SK-N-SH (cell line): ENCODE measurements at places on chromosomes 11 and 22.

DNA sequence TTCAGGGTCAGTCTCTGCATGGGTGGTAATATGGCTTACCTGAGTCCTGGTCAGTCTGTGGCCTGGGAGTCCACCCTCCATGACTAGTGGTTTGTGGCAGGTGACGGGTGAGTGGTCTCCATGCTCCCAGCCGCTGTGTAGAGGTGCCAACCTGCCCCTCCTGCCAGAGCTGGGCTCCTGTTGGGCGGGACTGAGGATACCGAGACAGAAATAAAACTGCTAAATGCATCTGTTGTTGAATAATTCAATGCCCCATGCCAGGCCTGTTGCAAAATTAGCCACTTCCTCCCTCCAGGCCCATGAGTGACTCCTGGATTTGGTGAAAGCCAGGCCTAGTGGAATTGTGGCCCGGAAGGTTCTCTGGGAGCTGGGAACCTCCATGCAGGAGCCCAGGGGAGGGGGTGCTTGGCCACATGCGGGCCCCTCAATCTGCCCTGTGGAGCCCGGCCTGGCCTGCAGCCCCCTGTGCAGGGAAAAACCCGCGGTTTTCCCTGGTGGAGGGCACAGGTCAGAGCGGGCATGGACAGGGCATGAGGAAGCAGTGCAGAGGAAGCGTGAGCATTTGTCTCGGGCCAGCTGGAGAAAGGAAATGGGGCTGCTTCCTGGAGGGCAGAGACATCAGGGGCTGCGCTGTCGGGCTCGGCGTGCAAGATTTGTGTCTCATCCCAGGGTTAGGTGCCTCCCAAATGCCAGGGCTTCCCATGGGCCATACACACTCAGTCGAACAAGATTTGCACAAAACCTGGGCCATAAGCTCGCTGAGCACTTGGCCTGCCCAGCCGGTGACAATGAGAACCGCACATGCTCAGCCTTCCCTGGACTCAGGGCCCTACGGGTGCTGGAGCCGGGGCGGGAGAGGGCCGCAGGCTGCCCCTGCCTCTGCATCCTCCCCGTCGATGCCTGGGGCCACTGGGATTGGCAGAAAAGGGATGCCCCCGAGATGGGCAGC lies 66.9 kb downstream of the KCNQ1 start:
- DNase-seq = peak; percentile 34
- H3K27me3 ChIP-seq = no peaks in the 10 kb centered on the region
- no peaks in the 10 kb centered on the region for H3K4me1 ChIP-seq
- no peak overlapping the region for H3K27ac ChIP-seq
- H3K4me3 ChIP-seq = no peak overlapping the region
- H3K36me3 ChIP-seq = no peaks in the 10 kb centered on the region

- no peak for DNase-seq
- no peak overlapping the region for H3K4me3 ChIP-seq
- no peaks in the 10 kb centered on the region for H3K36me3 ChIP-seq
- no peaks in the 10 kb centered on the region; the same call in 1 of the 2 replicates for H3K4me1 ChIP-seq
- no peaks in the 10 kb centered on the region for H3K27me3 ChIP-seq
Observed at GRCh38 chr11:99068832-99069231, 48.1 kb downstream of the CNTN5 start.

- H3K27ac ChIP-seq = no peak overlapping the region
- H3K36me3 ChIP-seq = no peaks in the 10 kb centered on the region
- H3K27me3 ChIP-seq = no peaks in the 10 kb centered on the region
Observed at GRCh38 chr11:92802644-92803043, 166.8 kb upstream of the MTNR1B start.

GRCh38 chr11:92894197-92894596 lies 75.3 kb upstream of the MTNR1B start:
- H3K4me1 ChIP-seq = no peaks in the 10 kb centered on the region; the same call in 1 of the 2 replicates
- H3K27ac ChIP-seq = peak overlapping the region; percentile 69; the same call in 1 of the 2 replicates
- H3K36me3 ChIP-seq = no peaks in the 10 kb centered on the region
- no peak for DNase-seq
- H3K27me3 ChIP-seq = no peaks in the 10 kb centered on the region
- H3K4me3 ChIP-seq = no peak overlapping the region

DNA sequence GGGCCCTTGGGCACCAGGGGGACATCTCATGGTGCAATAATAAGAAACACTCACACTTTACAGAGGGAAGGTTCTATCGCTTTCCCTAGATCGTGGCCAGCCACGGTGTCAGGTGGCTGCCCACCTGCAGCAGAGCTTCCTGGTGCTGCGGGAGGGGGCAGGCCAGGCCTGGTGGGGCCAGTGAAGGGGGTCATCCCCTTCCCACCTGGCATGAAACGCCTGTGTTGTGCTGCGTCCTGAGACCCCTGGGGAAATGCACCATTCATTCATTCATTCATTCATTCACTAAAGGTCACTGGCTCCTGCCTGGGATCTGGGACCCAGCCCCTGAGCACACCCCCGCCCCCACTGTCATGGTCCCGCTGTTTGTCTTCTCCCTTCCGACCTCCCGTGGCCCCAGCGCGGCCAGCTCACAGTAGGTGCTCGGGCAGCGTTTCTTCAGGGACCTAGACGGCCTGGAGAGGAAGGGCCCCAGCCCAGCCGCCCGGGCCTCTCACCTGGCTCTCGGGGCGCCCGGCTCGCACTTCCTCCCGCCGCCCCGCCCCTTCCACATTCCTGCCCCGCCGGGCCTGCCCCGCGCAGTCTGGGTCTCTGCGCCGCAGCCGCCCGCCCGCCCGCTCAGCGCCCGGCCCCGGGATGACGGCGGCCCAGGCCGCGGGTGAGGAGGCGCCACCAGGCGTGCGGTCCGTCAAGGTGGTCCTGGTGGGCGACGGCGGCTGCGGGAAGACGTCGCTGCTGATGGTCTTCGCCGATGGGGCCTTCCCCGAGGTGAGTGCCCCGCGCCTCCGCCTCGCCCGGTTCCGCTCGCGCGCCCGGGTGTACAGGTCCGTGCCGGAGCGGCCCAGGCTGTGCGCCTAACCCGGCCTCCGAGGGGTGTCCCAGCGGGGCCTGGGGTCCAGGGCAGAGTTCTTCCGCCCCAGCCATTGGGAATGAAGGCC lies at the start of gene RHOD:
TSS of gene RHOD (plus strand) at position 581 of the 938 bp plus-strand sequence. CDS start at position 637, 56 bp downstream.
- H3K36me3 ChIP-seq = no peaks in the 10 kb centered on the region
- no peaks in the 10 kb centered on the region for H3K27me3 ChIP-seq
- H3K4me3 ChIP-seq = no peak within 1 kb of the TSS
- H3K27ac ChIP-seq = no peak within 1 kb of the TSS
- peaks cover 12% of the 10 kb centered on the region; the same call in 1 of the 2 replicates for H3K4me1 ChIP-seq

GRCh38 chr11:35794850-35795249 lies 132.3 kb downstream of the TRIM44 start:
- no peak overlapping the region for H3K27ac ChIP-seq
- no peaks in the 10 kb centered on the region for H3K27me3 ChIP-seq
- no peak overlapping the region for H3K4me3 ChIP-seq
- no peak for DNase-seq
- no peaks in the 10 kb centered on the region for H3K36me3 ChIP-seq

- no peak for DNase-seq
- H3K36me3 ChIP-seq = no peaks in the 10 kb centered on the region
- H3K27ac ChIP-seq = no peak overlapping the region
- H3K4me1 ChIP-seq = peaks cover 17% of the 10 kb centered on the region; the same call in 1 of the 2 replicates
Observed at GRCh38 chr11:116729501-116730240, 43.1 kb downstream of the BUD13 start.

DNA sequence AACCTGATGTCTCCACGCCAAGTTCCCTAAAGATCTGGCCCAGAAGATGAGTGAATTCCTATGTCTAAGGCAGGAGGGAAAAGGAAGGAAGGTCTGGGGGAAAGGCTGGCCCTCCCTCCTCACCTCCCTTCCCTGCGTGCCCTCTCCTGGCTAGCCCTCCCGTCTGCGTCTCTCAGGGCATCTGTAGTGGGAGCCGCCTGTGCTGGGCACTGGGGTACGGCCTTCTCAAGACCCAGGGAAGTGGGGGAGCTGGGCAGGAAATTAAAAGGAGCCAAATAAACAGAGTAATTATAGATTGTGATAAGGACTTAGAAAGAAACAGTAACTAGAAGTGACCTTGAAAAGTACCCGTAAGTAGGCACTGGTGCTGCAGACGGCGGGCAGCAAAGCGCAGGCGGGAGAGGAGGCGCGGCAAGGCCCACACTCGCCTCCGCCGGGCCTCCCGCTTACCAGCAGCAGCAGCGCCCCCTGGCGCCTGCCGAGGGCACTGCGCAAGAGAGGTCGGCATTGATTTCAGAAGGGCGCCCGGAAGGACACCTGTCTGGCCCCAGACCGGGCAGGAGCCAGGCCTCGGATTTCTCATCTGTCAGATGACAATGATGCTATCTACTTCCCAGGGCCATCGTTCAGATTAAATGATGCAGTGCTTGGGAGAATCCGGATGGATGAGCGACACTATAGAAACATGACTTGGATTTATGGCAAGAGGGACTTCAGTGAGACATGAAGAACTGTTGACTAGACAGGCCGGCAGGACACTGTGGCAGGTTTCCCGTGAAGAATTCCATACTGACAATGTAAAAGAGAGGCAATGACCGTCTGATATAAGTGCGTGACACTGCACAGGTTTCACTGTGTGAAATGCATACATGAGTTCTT lies 7.3 kb downstream of the KCNJ1 start:
- peak overlapping the region; percentile 21; the same call in 1 of the 2 replicates for H3K4me3 ChIP-seq
- H3K4me1 ChIP-seq = peaks cover 15% of the 10 kb centered on the region
- no peaks in the 10 kb centered on the region for H3K27me3 ChIP-seq

GRCh38 chr22:40441761-40442390 lies 71.5 kb downstream of the SGSM3 start:
- DNase-seq = no peak
- no peak overlapping the region for H3K27ac ChIP-seq
- H3K4me1 ChIP-seq = no peaks in the 10 kb centered on the region
- H3K4me3 ChIP-seq = no peak overlapping the region
- H3K36me3 ChIP-seq = peaks cover 7% of the 10 kb centered on the region
- no peaks in the 10 kb centered on the region for H3K27me3 ChIP-seq

GRCh38 chr11:112537846-112538330 lies 277.2 kb upstream of the PLET1 start:
- no peak overlapping the region for H3K27ac ChIP-seq
- no peaks in the 10 kb centered on the region for H3K36me3 ChIP-seq
- no peaks in the 10 kb centered on the region; the same call in 1 of the 2 replicates for H3K27me3 ChIP-seq
- H3K4me1 ChIP-seq = no peaks in the 10 kb centered on the region
- no peak for DNase-seq
- H3K4me3 ChIP-seq = no peak overlapping the region

DNA sequence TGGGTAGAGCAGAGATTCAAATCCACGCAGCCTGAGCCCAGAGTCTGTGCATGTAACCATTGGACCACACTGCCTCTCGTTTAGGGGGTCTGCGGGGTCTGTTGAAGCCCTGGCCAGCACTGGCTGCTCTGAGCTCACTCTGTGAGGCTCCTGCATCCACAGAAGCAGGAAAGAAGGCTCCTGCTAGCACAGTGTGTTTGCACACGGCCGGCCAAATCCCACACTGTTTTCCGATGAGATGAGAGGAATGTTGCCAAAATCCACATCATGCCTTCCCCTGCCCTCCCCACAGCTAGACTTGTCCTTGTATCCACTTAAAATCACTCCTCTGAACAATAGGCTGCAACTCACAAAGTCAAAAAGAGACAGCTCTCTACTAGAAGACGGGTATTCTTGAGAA lies 10.6 kb upstream of the SLC22A12 start:
- peaks cover 14% of the 10 kb centered on the region; the same call in 1 of the 2 replicates for H3K27me3 ChIP-seq
- H3K36me3 ChIP-seq = no peaks in the 10 kb centered on the region
- H3K27ac ChIP-seq = no peak overlapping the region
- DNase-seq = no peak

DNA sequence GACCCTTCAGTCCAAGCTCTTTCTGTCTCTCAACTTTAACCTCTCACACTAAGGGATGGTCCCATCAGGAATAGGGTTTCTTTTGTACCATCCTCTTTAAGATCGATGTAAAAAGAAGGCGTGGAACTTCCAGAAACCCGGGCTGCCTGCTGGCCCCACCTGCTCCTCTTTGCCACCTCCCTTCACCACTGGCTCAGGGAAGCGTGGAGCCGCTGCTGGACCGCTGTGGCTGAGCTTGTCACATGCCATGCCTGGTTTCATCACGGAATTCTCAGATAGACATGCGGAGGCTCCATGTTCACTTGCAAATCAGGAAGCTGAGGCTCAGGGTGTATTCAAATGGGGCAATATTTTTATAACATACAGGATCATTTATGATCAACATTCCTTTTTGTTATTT lies 399.7 kb downstream of the BRD1 start:
- no peaks in the 10 kb centered on the region for H3K36me3 ChIP-seq
- H3K27ac ChIP-seq = no peak overlapping the region
- no peaks in the 10 kb centered on the region; the same call in 1 of the 2 replicates for H3K27me3 ChIP-seq
- no peaks in the 10 kb centered on the region for H3K4me1 ChIP-seq
- DNase-seq = no peak
